Stimulated activated CD8-positive, alpha-beta memory T cell treated with anti-CD3 and anti-CD28 coated beads, Interleukin-4, amount 100 ng/mL, for 24 hours (primary cell): ENCODE measurements at places on chromosomes 7 and 10.

- DNase-seq = no peak
These were observed 50.9 kb downstream of the GLI3 start for GRCh38 chr7:42186151-42186550.

- no peak for DNase-seq
These were observed 20.2 kb downstream of the MRPL32 start for GRCh38 chr7:42952328-42952727.

- DNase-seq = no peak
These were observed 4.0 kb downstream of the FZD8 start for GRCh38 chr10:35638101-35638500.

GRCh38 chr7:80659120-80660055, 20.9 kb downstream of the CD36 start:
- no peak for DNase-seq

- no peak for DNase-seq
These were observed 112.4 kb upstream of the PPP2R2D start for GRCh38 chr10:131788386-131788785.

DNA sequence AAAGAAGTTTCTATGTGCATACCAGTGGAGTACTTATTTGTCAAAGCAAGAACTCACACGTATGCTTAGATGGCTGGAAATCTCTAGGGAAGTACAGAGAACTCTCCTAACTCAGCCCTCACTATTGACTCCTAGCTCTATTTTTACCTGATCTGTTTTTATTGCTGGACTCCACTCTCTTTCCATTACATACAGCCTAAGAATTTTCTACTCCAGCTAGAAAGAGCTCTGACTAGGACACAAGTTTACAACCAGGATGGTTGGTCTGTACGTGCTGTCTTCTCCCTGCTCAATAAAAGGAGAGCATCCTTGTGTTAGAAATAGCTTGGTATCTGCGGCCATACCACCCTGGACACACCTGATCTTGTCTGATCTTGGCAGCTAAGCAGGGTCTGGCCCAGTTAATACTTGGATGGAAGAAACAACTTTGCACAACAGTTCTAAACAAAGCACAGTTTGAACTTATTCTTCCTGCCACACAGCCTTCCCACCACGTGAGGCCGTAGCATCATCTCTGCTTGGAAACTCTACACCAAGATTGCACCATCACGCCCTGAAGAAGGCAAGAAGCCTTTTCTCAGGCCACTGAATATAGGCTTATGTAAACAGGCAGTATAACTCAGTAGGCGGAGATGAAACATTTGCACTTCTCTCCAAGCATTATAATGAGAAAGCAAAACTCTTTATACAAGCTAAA, 50.7 kb downstream of the KCNMA1 start:
- no peak for DNase-seq

DNA sequence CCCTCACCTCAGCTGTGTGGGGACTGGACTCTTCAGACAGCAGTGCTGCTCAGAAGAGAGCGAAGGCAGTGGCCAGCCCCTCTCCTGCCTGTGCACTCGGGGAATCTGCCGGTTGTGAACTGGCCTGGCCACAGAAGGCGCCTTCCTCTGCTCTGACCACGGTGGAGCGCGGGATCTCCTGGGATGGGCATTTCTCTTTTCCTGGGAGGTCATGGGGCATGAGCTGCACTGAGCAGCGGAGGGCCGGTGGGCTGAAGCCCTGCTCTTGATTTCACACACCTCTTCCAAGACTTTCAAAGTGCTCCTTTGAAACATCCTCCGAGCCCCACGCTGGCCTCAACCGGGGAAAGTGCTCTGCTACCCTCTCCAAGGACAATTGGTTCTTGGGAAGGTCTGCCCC, 125.6 kb upstream of the FAM20C start:
- no peak for DNase-seq

- DNase-seq = no peak
These were observed 1.1 kb downstream of the TET1 start for GRCh38 chr10:68560943-68561864.

- no peak for DNase-seq
These were observed 14.5 kb downstream of the ADCYAP1R1 start for GRCh38 chr7:31066516-31067130.

DNA sequence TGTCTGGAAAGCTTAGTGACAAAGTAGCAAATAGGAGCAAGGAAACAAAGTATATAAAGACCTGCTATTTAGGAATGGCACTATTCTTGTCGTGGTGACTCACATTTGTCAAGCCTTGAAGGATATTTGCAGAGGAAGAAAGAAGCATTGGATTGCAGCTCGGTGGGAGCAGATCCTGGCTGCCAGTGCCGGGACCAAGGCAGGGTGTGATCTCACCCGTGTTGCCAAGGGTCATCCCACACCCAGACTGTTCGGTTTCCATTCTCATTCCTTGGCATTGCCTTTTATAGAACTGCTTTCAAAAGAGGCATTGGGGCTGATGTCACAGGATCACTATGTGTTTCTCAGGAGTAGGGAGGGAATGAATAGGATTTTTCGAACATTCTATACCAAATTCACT, 176.2 kb downstream of the GALNT17 start:
- no peak for DNase-seq

- DNase-seq = no peak
These were observed 63.2 kb downstream of the WNT2 start for GRCh38 chr7:117259615-117260014.

GRCh38 chr7:1741751-1742554, 71.9 kb downstream of the ELFN1 start:
- no peak for DNase-seq

- DNase-seq = no peak
These were observed 7.2 kb downstream of the NFE2L3 start for GRCh38 chr7:26159243-26159642.
